Activated CD8-positive, alpha-beta memory T cell treated with anti-CD3 and anti-CD28 coated beads, Interleukin-2, amount 10 ng/mL, durations not matched to agents 7 days and 5 days (primary cell): ENCODE measurements at places on chromosomes 2 and 18. TPM values are rescaled to one million over a fixed set of nuclear protein-coding genes. Genes with fewer than 3 reads are reported as not detected.

The ABCG8 gene
- not detected for total RNA-seq

The MPP4 gene
- not detected for total RNA-seq

DNA sequence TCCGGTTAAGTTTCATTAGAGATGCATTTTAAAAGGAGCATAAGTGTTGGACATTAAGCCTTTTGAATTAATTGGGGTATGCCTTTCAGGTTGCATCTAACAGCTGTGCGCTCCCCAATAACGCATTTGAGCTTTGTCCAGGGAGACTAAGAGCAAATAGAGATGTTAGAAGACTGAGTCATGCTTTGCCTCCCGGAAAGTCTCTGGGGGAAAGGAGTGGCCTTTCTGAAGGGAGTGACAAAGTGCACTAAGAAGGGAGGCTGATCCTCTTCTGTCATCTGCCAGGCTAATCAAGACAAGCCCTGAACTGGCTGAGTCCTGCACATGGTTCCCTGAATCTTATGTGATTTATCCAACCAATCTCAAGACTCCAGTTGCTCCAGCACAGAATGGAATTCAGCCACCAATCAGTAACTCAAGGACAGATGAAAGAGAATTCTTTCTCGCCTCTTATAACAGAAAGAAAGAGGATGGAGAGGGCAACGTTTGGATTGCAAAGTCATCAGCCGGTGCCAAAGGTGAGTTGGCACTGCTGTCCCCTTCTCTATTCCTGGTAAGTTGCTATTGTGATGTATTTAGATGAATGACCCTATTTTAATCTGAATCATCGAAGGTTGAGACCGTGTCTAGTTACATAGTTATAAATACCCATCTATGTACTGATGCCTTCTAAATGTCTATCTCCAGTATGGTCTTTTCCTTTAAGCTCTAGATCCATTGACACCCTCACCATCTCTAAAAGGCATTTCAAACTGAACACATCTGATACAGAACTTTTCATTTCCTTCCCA is 12.1 kb downstream of the TTL start:
- H3K4me1 ChIP-seq = peaks cover 2% of the 10 kb centered on the region
- no peaks in the 10 kb centered on the region for H3K27me3 ChIP-seq
- H3K36me3 ChIP-seq = peaks cover 11% of the 10 kb centered on the region
- DNase-seq = no peak

- H3K36me3 ChIP-seq = peaks cover 43% of the 10 kb centered on the region
- peak overlapping the region; percentile 92 for H3K27ac ChIP-seq
- H3K4me3 ChIP-seq = no peak overlapping the region
- H3K27me3 ChIP-seq = no peaks in the 10 kb centered on the region
Observed at GRCh38 chr18:79683626-79684282, 4.2 kb downstream of the CTDP1 start.

The PCARE gene
- total RNA-seq = not detected

The CD8B gene
- 296 TPM for total RNA-seq
